ENCODE measurements at places on chromosomes 3 and 15.

- DNase-seq: no peak
Observed at GRCh38 chr3:32296251-32297204, 58.0 kb downstream of the CMTM8 start.

DNA sequence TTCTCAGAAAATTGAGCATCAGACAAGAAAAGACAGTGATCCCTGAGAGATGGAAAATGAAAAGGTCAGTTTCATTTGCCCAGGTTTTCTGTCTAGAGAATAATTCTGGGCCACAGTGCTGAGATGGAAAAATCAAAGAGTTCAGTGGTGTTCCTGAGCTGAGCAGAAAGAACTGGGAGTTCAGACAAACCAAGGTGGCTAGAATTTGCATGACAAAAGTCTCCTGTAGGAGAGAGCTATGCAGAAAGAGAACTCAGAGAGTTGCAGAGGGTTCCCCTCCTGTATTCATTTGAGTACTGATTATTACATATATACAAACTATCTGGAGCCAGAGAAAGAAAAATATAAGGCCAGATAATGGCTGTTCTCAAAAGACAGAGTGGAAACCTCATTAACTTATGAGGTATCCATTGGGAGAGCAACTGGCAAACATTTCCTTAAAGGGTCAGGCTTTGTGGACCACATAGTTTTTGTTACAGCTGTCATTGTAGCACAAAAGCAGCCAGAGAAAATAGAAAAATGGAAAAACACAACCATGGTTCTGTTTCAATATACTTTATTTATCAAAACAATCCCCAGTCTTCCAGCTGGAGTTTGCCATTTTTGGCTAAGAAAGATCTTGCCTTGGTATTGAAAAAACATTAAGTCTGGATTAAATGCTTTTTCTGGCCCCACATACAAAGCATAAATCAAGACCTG is 1004.1 kb downstream of the TBL1XR1 start:
- DNase-seq: peak; percentile 31

- DNase-seq: no peak
Observed at GRCh38 chr3:128383316-128384235, 83.1 kb downstream of the DNAJB8 start.

- DNase-seq: no peak
Observed at GRCh38 chr3:141060327-141060726, 9.2 kb downstream of the SPSB4 start.

GRCh38 chr3:172341482-172342059 is 106.7 kb downstream of the GHSR start:
- DNase-seq: peak; percentile 56

DNA sequence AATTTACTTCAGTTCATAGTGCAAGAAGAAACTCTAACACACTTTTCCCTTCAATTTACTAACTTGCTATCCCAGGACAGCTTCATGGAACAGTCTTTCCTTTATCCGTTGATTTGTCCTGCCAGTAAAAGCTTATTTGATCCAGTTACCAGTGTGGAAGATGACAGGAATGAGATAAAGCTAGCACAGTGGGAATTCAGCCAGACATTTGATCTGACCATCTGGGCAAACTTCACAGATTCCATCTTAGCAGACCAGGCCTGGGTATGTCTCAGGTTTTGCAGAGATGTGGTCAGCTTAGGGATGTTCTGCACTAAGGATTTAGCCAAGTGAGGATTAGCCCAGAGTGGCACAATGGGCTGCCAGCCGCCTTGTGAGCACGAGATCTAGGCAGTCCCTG is 19.7 kb downstream of the CEMIP start:
- DNase-seq: no peak

DNA sequence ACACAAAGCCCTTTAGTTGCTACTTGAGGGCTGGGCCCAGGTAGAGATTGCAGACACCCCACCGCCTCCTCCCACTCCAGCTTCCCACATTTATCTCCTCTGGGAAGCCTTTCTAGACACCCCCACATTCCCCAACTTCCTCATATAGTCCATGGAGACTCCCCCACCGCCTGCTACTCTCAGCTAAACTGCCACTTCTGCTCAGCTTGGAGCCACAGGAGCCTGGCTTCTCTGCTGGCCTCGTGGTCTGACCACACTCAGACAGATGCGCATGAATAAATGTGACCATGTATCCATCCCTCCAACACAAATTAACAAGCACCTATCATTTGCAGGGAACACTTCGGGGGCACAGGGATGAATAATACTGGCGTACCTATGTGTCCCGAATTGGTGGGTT is 10.5 kb upstream of the ACSBG1 start:
- no peak for DNase-seq

DNA sequence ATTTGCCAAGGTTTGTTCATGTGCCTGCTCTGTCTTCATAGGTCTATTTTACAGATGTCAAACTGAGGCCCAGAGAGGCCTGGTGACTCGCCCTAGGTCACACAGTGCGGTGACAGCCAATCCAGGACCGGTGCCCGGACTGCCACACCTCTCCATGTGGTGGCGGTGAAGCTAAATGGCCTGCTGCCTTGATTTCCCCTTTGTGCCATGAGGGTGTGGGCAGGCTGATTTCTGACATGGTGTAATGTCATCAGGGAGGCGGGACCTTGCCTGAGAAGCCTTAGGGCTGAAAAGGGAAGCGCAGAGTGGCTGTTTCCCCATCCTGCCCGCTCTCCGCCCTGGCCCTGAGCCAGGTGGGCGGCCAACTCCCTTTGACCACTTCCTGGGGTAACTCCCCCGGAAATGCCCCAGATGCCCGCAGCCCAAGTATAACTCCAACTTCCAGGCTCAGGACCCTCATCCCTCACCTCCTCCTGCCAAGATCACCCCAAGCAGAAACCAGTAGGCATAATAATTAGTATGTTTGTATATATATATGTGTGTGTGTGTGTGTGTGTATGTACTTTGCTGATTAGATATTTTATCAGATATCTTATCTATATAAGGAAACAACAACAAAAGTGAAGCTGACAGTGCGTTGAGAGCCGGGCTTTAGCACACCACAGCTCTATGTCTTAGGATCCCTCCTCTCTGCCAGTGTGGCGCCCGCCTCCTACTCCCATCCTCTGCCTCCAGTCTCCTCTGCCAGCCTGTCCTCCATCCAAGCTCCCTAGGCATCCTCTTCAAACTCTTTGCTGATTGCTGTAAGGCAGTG is 63.9 kb downstream of the IQSEC1 start:
- DNase-seq: no peak

GRCh38 chr15:70192490-70192889 is 94.8 kb upstream of the TLE3 start:
- no peak for DNase-seq

DNA sequence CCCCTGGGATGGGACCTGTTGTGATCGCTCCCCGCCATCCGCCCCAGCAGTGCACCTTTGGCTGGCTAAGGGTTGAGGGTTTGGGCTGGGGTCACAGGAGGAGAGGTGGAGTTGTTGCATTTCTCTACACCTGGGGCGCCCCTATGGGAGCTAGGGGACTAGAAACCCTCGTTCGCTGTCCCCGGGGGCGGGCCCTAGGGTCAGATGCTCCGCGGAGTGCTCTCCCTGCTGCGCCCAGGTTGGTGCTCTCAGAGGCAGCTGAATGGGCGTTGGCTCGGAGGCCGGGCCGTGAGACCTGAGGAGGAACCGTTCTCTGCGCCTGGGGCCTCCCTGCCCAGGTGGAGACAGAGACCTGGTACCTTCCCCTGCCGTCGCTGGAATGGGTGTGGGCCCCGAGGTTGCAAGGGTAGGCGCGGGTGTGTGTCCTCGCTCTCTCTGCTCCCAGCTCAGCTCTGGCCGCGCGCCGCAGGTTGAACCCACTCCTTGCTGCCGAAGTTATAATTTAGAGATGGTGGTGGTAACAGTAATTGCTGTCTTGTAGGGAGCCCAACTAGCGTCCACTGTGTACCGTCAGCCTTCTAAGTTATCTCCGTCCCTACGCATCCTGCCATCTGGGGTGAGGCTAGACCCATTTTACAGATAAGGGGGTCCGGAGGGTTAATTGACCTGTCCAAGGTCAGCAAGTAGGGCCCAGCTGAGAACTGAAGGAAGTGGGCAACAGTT is 965 bp downstream of the FLNB start:
- DNase-seq: no peak

DNA sequence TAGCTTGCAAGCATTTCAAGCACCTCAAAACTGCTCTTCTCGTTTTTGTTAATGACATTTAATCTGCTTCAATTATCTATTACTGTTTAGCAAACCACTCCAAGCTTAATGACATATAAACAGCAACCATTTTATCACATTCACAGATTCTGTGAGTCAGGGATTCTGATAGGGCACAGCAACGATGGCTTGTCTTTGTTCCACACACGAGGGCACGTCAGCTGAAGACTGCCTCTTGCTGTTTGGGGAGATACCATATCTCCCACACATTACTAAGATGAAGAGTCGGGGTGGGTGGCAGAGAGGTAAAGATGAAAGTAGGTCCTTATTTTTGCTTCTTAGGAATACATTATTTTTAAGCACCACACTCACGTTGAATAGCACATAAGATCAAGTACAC is 19.3 kb downstream of the CPOX start:
- DNase-seq: no peak

All from urinary bladder (tissue), 4 donors.